ENCODE measurements at places on chromosomes 4 and X.

GRCh38 chr4:72326692-72327632 is 242.1 kb downstream of the ADAMTS3 start:
- DNase-seq = no peak

DNA sequence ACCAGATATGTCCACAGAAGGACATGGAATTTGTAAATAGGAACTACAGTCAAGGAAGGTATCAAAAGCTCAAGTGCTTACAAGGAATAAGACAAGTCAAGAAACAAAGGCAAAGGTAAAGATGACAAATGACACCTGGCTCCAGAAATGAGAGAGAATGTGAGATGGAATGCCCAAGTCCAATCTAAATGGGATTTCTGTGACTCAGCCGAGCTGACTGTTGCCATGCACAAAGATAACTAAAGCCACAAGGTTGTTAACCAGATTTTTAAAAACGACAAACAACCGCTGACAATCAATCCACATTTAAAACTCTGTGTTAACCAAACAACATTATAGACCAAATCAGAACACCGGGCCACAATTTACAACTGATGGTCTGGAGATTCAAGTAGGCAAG is 1.1 kb downstream of the NFXL1 start:
- DNase-seq = no peak

GRCh38 chr4:75099321-75099720 is 166.4 kb downstream of the PARM1 start:
- no peak for DNase-seq

DNA sequence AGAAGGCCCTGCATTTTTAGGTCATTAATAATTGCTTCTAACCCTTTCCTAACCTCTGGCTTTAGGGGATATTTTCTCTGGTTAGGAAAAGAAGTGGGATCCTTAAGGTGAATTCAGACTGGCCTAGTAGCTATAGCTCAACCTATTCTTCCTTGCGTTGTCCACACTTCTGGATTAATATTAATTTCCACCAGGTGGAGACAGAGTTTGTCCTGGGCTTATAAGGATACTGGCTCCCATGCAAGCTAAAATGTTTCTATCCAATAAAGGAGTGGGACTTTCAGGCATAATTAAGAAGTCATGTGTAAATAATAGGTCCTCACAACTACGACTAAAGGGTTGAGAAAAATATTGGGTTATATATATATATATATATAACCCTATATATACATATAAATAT is 860.0 kb upstream of the POU3F4 start:
- DNase-seq = no peak
